ENCODE measurements at places on chromosomes 5 and 9. TPM values are rescaled to one million over a fixed set of nuclear protein-coding genes. Genes with fewer than 3 reads are reported as not detected.

GRCh38 chr5:77444356-77444755, 47.8 kb downstream of the WDR41 start:
- DNase-seq, result no peak

DNA sequence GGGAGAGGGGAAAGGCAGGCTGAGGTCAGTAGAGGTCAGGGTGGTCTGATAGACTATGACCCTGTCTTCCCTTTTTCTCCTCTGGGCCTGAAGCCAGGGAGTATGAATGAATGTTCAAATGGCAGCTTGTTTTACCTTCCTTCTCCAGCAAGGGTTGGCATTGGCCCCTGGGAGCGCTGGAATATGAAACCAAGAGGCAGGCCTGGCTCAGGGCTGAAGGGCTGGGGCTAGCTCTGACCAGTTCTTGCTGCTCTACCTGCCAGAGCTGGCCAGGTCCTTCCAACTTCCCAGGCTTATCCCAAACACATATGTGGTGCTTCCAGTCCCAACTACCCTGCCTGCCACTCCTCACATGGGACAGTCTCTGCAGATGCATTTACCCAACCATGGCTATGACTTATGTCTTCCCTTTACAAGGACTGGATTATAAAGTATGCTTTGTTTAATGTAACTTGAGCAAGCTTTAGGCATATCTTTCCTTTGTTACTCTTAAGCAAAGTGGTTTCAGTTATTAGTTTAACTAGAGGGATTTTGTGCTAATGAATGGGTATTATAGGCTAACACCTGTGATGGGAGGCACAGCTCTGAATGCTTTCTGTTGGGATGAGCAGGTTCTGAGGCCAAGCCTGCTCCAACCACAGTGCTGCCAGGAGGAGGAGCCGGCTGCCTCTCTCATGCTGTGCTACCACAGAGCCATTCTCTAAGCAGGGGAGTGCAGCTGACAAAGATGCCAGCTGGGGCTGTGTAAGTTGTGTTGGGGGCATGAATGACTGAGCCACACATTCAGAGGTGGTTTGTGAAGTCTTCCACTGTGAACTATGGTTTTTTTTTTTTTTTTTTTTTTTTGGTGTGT, 6.1 kb downstream of the CCNI2 start:
- no peak for DNase-seq

Gene SGCD
- 0.30 TPM for total RNA-seq

Gene SOX30
- not detected for total RNA-seq

Gene NEURL1B
- total RNA-seq, result 3.1 TPM

DNA sequence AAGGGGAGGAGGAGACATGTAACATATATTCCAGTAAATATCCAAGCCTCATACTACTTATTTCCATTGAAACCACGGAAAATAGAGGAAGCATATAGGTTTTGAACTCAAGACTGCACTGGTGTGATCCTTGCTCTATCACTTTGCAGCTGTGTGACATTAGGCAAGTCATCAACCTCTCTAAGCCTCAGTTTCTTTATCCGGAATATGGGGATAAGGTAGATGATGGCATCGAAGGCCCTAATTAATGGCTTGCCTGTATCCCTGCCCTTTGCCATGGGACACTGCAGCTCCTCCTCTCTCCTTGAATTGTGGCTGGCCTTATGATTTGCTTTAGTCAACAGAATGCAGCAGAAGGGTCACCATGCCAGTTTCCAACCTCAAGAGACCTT, 6.9 kb downstream of the SHB start:
- no peak for DNase-seq

GRCh38 chr5:1983401-1983800, 100.7 kb upstream of the IRX4 start:
- DNase-seq, result no peak

DNA sequence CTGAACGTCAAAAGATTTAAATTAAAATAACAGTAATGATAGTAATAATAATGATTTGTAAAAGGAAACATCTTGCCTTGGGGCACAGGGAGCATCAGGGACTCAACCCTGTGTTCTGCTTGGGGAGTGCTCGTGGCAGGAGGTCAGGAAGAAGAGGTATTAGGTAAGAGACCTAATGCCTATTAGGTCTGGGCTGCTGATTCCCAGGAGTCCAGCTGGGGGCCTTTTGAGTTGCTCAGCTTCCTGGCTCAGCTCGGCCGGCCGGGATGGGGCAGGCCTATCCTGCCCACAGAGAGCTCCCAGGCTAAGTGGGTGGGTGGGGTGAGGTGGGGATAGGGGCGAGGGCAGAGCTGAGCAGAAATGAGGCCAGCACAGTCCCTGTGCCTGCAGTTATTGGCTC, 17.5 kb downstream of the LMX1B start:
- no peak for DNase-seq

GRCh38 chr5:172370648-172371545, 83.4 kb downstream of the SH3PXD2B start:
- no peak for DNase-seq

GRCh38 chr9:104092875-104093600, 1.1 kb upstream of the SMC2 start:
- no peak for DNase-seq

- no peak for DNase-seq
These were observed 3.1 kb upstream of the NUDT12 start for GRCh38 chr5:103565719-103566118.

DNA sequence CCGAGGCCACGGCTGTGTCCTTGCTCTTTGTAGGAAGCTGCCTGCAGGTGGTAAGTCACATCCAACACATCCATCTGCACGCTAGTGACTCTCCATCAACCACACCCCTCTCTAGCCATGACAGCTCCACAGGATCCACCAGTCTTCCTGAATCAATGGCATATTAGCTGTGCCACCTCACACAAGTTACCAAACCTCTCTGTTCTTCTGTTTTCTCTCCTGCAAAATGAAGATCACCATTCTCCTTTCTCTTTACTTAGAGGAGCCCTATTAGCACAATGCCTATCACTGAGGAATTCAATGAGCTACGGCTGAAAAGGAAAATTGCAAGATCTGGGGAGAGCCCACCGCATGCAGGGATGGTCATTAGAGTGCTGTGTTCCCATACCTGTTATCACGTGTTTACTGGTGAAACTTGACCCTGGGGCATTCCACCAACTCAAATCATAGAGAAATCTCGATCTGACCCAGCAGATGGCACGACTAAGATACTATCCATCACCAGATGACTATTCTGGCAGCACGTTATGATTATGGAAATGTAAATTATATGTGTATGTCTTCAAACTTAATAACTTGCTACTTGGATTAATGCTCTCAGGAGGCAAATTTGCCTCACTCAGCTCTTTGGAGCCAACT, 20.9 kb downstream of the WHRN start:
- no peak for DNase-seq

Gene PDLIM4
- total RNA-seq, result not detected

- DNase-seq, result no peak
These were observed 978 bp upstream of the ADCY2 start for GRCh38 chr5:7394889-7395431.

DNA sequence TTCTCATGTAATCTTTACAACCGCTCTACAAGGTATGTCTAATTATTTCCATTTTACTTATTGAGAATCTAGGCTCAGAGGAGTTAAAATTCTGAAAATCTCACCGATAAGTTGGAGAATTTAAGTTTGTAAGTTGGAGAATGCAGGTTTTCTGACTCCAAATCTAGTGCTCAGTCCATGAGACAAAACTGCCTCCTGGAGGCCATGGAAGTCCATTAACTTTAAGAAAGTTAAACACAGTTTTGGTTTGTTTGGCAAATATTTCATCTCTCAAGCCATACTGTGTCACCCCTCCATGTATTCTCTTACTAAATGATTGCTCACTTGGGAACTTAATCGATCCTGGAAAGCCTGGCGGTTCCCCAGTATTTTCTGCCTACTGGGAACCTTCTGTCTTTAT, 52.6 kb downstream of the INIP start:
- DNase-seq, result no peak

Gene CAMK4
- total RNA-seq, result 132 TPM

- DNase-seq, result no peak
These were observed 262.5 kb downstream of the ELAVL2 start for GRCh38 chr9:23563517-23563916.

DNA sequence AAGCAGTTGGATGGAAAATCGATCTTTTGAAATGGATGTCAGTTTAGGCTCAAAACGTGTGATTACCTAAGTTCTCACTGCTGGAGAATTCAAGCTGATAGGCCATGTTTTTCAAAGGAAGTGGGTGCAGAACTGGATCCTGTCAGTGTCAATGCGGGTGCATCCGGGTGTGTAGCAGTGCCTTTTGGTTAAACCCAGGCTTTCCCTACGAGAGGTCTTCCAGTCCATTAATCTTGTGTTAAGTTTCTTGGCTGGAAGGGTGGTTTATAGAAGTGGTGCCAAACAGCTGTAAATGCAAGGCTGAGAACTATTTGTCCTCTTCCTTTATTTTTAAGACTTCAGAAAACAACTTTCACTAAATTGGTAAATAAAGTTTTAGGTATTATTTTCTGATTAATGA, 71.9 kb downstream of the DAPK1 start:
- DNase-seq, result no peak

Gene ADGRD2
- total RNA-seq, result not detected

DNA sequence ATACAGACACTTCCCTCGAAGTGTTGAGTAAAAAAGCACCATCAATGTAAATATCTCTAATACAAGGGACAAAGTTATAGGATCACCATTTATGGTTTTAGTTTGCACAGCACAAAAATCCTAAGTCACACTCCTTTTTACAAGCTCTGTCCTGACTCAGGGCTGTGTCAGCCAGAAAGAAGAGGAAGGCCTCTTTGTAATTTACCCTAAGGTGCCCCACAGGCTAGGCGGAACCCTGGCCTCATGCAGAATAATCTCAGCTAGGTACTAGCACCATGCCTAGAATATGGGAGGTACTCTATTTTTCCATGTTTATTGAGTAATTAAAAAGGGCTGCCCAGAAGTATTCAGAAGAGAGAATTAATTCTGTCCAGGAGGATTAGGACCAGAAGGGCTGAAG, 36.9 kb downstream of the HAVCR1 start:
- no peak for DNase-seq

Gene SLC6A18
- not detected for total RNA-seq
